Fibroblast of skin of scalp (primary cell): ENCODE measurements at places on chromosomes 13 and 19.

DNA sequence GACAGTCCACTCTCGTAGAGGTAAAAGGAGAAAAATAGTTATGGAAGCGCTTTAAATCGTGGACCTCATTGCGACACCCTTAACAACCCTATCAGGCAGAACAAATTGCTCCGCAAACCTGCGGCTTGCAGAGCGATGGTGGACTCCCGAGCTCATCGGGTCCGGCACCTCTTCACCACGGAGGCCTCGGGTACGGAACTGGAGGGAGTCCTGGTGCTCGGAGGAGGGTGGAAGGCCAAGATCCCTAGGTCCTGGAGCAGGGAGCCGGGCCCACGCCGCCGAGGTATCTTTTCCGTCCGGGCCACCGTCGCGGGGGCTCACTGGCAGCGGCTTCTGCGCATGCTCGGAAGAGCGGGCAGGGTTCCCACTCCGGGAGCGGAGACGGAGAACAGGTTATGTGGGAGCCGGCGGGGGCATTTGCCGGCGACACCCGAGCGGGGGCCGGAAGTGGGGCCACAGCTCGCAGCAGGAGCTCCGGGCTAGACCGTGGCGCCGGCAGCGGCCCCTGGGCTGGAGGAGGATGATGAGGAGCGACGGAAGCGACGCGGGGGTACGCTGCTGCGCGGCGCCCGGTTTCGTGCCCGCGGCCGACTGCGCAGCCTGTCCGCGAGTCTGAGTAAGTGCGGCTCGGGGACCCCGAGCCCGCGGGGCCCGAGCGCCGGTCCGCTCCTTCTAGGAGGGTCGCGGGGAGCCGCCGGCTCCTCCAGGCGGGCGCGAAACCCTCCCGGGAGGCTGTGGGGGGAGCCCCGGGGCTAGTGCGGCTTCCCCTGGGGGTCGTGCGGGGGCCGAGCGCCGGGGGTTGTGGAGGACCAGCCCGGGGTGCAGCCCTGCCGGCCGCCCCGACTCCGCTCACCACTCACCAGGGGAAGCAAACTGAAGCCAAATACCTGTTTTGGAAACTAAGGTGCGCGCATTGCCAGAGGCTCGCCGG, at the start of gene ABHD13:
TSS of gene ABHD13 (plus strand) at position 349 of the 931 bp plus-strand sequence. CDS start 10,827 bp downstream, outside the sequence.
- DNase-seq: peak; percentile 95

- peak; percentile 90 for DNase-seq
Observed at GRCh38 chr19:3346677-3347353, 19.6 kb upstream of the NFIC start.

DNA sequence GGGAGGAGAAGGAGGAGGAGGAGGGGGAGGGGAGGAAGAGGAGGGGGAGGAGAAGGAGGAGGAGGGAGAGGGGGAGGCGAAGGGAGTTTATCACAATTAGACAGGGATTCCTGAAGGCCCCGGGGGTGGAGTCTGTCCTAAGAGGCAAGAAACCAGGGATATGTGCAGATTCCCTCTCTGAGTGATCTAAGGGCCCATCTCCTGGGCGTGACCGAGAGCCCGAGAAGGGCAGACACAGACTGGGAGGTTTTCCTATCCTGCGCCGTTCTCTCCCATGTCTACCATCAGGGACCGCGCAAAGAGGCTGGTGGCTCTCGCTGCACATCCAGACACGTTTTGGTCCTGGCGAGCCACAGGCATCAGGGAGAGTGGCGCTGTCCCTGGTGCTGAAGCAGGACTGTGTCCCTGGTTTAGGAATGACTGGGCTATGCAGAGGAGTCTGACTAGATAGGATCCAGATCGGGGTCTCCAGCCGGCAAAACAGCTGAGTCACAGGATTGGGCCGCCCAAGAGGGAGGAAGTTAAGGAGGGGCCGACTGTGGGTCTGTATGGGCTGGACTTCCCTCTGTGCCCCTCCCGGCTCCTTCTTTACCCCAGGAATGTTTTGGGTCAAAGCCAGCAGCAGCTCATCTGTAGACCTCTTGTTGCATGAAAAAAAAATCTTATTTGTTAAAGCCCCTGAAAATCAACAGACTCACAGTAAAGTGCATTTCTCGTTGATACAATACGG, 17.9 kb upstream of the ZNF175 start:
- peak; percentile 71 for DNase-seq

DNA sequence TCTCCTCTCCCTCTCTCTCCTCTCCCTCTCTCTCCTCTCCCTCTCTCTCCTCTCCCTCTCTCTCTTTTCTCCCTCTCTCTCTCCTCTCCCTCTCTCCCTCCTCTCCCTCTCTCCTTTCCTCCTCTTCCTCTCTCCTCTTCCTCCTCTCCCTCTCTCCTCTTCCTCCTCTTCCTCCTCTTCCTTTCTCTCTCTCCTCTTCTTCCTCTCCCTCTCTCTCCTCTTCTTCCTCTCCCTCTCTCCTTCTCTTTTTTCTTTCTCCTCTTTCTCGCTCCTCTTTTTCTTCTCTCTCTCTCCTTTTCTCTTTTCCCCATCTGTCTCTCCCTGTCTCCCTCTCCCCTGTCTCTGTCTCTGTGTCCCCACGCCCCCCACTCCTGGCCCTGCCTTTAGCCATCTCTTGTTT, 136.7 kb downstream of the GGACT start:
- no peak for DNase-seq

DNA sequence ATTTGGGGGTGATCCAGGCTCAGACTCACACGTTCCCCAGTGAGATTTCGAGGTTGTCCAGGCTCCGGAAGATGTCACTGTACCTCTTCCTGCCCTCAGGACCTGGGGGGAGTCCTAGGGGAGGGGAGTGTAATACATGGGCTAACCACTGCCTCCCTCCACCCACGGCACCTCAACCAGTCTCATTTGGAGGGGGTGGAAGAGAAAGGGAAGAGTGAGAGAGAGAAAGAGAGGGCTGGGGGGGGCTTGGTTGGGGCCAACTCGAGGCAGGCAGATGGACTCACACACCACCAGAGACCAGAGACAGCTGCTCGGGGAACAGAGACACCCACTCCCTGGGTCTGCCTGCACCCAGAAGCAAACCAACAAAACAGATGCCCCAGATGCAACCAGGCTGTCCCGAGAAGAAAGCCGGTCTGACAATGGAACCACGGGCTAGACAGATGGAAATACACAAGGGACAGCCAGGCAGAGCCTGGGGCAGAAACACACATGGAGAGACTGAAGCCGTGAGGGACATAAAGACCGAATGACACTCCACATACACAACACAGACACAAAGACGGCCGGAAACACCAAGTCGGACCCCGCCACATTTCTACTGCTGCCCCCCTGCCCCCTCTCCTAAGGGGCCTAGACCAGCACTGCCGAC, 825 bp downstream of the GMIP start:
- no peak for DNase-seq

DNA sequence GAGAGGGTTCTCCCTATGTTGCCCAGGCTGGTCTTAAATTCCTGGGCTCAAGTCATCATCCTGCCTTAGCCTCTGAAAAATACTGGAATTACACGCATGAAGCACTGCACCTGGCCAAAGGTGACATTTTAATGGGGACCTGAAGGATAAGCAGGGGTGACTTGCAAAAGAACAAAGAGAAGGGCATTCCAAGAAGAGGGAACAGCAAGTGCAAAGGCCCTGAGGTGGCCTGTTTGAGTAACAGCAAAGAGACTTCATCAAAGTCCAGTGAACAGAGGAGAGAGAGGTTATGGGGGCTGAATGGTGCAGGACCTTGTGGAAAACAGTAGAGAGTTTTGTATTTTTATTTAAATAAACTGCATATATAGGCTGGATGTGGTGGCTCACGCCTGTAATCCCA, 4.1 kb downstream of the CA11 start:
- DNase-seq: no peak

GRCh38 chr19:20414120-20414519, 151.5 kb downstream of the ZNF737 start:
- no peak for DNase-seq

- DNase-seq: no peak
Observed at GRCh38 chr19:35008891-35009341, 8.8 kb downstream of the GRAMD1A start.

DNA sequence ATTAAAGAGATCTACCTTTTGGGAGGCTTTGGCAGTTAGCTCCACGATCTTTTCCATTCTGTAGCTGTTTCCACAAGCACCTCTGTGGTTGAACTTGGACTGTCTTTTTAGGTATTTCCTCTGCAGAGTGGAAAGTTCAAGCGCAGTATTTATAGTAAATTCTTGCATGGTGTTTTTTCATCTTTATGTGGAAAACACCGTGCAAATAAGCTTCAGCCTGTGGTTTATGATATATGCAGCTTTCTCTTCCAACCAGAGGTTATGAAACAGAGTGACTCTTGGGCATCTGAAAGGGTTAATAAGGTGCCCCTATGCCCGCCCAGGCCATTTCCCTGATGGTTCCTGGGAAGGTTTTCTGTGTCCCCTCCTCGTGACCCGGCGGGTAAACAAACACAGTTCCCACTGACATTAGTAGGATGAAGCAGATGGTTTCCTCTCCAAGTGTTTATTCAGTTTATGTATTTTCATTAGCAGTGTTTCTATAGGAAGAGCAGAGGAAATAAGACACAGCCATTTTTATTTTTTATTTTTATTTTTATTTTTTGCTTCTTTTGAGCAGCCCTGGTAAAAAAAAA, 39.7 kb upstream of the RNF113B start:
- DNase-seq: no peak

DNA sequence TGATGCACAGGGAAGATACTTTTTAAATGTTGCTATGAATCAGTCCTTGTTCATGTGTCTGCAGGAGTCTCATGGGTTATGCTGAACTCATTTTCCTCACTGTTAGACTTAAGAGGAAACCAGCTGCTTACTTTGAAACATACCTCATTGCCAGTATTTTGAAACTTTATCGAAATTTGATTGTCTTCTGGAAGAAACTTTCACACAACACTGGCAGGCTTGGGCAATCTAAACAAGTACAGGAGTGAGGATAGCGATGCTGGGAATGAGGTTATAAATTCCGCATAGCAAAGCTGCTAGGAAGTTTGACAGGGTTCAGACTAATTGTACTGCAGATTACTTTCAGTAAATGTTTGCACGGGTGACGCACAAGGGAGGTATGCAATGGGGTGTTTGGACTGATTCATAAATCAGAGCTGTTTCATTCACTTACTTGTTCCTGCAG, 245.7 kb downstream of the DNAJC15 start:
- peak; percentile 92 for DNase-seq

- peak; percentile 80 for DNase-seq
Observed at GRCh38 chr13:98142380-98143156, at the start of gene FARP1. Gene FARP1 (plus strand): TSS chr13:98143094. CDS start chr13:98213243, 70,149 bp downstream.

GRCh38 chr13:61908906-61909615, 493.4 kb upstream of the PCDH20 start:
- no peak for DNase-seq

DNA sequence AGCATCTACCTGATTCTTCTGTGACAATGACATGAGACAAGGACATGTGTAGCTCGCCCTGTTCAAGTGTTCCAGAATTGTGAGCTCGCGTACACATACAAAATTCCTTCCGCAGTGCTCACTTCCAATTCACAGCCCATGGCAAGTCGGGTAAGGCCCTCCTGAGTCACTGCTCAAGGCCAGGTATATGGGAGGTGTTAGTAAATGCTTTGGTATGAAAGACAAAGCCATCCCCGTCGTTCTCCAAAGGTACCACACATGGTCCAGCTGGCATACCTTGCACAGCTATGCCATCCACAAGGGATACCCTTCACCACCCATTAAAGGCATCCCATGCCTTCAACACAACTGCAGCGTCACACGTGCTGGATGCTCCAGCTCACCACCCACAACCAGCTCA, 4.4 kb upstream of the ELL start:
- no peak for DNase-seq

DNA sequence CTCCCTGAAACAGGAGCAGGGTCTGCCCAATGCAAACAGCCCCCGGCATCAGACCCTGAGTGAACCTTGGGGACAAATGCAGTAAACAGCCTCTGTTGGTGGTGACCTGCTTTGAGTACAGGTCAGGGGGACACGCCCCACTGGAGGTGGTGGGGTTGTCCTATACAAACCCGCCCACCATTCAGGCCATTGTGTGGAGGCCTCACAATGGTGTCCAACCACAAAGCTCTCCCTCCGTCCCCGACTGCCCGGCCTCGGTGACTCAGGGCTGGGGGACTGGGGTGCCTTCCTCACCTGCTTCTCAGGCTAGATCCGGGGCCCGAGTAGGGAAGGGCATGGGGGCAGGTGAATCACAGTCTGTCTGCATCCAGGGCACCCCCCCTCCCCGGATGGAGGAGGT, 1.5 kb downstream of the MUC16 start:
- DNase-seq: no peak

GRCh38 chr19:1826557-1827521, 14.8 kb upstream of the ATP8B3 start:
- no peak for DNase-seq

GRCh38 chr13:97142452-97142851, 79.7 kb upstream of the MBNL2 start:
- no peak for DNase-seq

DNA sequence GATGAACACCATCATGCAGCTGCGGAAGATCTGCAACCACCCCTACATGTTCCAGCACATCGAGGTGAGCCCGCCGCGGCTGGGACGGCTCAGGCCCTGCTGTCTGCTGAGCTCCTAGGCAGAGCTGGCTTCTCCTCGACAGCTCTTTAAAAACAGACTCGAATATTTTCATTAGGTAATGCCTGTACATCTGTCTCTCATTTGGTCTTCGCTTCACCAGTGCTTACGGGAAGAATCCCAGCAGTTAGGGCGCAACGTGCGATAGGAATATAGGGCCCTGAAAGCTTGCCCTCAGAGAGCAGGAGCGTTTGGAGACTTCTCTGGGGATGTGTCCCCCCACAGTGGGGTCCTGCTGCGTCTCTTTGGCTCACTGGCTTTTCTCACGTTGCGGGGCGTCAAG, 63.8 kb upstream of the LDLR start:
- DNase-seq: peak; percentile 23

GRCh38 chr19:33292595-33293254, 9.6 kb downstream of the CEBPA start:
- DNase-seq: peak; percentile 33

DNA sequence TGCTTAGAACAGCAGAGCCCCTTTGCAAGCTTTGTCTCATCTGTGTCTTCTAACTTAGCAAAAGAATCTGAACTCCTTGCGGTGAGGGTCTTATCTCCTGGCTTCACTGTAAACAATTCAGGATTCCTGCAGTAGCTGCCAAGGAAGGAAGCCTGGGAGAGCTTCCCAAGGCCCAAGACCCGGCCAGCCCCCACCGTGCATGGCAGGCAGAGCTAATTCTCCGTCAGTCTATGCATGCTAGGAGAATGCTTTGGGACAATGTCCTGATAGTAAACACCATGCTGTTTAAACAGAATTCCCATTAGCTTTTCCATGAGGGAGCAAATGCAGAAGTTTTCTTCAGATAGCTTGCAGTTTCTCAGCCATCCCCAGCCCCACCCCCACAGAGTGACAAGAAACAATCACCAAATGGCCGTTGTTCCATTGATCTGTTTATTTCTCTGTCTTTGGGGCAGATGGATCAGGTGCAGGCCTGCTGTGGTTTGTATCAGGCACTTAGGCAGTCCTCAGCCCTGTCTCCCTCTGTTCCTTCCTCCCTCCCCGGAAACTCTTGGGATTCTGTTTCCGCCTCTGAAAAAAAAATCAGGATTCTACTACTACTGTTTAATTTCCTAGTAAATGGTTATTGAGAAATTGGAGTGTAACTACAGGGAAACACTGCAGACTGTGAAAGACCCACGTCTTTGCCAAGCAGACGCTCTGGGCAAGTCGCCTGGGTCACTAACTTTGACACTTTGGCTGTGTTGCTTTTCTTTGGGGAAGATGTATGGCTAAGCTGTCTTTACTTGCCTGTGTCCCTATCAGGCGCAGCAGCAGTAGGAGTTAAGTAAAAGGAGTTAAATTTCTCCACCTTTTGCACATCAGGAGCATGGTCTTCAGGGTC, 40.7 kb upstream of the SPATA13 start:
- DNase-seq: no peak

- no peak for DNase-seq
Observed at GRCh38 chr13:50668691-50669271, 174.7 kb downstream of the DLEU7 start.
